ENCODE measurements at places on chromosomes 7 and 10.
A peak's percentile ranks its signal among the peaks of the same experiment; 100 is the strongest.

DNA sequence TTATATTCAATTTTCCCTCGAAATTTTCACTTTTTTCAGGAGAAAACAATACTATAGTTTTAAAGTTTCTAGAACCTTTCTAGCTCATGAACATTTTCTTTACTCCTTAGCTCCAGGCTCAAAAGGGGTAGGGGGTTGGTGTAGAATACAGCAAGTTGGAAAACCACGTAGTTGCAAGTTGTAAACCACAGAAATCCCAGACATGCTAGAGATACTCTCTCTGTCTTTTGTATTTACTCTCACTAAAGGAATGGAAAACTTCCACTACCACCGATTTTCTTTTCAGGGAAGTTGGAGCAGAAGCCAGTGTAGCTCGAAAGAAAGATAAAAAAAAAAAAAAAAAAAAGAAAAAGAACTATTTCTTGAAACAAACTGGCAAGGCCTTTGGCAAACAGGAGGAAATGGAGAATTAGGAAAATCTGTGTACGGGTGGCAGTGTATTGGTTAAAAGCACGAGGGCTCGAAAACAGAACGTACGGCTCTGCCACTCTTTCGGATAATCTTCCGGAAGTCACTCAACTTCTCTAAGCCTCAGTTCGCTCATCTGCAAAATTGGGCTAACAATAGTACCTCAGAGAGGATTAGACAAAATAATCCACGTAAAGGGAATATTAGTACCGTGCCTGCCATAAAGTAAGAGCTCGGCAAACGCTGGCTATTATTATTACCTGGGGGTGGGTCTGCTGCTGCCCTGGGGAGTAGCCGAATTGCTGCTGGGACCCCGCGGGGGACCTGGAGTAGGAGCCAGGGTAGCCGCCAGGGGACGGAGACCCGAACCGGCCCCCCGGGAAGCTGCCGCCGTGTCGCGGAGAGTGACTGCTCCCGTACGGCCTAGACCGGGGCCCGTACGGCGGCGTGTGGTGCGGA lies 628 bp downstream of the MPLKIP start:
- DNase-seq = no peak

- no peak for DNase-seq
Measured at GRCh38 chr10:46255801-46256747, 30.7 kb upstream of the ANTXRL start.

DNA sequence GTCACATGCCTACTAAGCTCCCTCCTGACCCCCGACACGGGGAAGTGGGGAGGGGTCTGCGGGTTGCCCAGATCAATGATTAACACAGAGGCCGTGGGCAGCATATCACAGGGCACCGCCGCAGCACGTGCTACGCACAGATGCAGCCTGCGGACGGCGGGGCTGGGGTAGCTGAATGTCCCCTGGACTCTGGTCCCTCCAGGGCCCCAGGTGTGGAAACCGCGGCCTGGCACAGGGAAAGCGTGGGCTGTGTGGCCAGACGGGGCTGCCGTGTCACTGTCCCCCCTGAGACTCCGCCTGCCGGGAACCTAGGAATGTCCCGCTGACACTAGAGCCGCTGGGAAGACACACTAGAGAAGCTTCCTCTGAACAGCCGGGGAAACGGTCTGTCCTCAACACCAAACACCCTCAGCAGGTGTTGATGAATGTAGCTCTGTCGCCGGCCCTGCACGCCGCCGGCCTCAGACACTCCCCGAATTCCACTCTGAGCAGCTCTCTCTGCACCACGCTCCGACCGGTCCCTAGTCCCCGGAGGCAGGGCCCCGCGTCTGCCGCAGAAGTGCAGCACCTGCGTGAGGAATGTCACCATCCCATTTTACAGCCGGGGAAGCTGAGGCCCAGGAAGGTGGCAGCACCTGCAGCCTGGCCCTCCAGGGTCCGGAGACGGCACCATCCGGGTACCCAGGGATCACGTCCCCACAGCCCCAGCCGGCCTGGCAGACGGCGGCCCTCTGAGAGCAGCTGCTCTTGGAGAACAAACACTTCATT lies 33.4 kb upstream of the PDGFA start:
- no peak for DNase-seq

DNA sequence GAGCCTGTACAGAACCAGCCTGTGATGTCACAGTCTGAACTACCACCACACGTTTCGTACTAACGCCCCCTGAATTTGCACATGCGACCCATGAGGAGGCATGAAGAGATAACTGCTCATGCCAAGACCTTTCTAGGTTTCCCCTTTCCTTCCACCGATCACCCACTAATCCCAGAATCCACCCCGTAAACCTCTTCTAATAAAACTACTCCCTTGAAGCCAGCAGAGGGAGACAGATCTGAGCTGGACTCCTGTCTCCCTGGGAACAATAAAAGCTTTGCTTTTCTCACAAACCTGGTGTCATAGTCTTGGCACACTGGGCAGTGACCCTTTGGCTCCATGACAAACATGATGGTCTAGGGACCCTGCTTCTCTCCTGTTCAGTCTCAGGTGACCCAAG lies 144.5 kb downstream of the FRMD4A start:
- DNase-seq = no peak

DNA sequence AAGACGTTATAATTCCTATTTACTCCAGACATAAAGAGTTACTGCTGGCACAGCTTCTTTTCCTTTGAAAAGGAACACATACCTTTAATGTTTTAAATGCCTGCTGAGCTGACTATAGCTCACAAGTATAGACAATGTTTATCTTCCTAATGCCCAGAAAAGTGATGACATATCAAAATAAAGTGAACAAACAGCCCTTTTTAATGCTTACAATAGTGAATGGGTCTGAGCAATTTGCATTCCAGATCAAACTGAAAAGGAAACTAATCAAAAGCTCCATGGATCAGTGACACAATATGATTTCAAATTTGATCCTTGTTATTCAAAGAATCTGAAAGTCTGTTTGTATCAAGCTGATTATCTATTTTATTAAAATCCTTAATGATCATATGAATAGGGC lies 233.6 kb upstream of the SEMA3E start:
- no peak for DNase-seq

- DNase-seq = no peak
Measured at GRCh38 chr10:91007655-91008054, 86.8 kb upstream of the ANKRD1 start.

GRCh38 chr10:10146604-10147003 lies 871.1 kb upstream of the CELF2 start:
- DNase-seq = no peak

DNA sequence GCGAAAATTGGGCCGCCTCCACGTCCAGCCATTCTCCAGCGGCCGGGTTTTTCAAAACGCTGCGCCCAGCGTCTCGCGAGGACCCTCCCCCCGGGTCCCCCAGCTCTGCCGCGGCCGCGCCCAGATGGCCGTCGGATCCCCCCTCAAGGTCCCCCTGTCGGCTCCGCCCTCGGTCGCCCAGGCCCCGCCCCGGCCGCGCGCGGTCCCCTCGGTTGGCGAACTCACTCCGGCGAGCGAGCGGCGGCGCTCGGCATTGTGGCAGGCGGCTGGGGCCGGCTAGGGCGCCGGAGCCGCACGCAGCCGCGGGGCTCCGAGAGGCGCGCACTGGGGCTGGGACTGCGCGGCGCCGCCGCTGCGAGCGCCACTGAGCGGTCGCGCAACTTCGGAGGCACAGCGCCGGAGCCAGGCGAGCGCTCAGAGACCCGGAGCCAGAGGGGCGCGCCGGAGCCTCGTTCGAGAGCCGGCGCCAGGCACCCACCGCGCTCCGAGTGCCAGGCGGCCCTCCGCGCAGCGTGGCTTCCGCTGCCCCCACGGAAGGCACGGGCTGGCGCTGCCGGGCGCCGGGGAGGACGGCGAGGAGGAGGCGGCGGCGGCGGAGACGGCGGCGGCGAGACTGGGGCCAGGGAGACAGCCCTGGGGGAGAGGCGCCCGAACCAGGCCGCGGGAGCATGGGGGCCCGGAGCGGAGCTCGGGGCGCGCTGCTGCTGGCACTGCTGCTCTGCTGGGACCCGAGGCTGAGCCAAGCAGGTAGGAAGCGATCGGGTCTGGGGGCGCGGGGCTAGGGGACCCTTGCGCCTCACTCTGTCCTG lies at the start of gene UNC5B:
Gene UNC5B, plus strand, starts transcription at position 253 of the 809 bp plus-strand sequence. Its CDS starts 416 bp downstream, at position 669.
- DNase-seq = peak; percentile 71

- no peak for DNase-seq
Measured at GRCh38 chr10:4623757-4624420, 202.1 kb upstream of the AKR1E2 start.

GRCh38 chr10:69769395-69769992 lies 32.2 kb upstream of the COL13A1 start:
- no peak for DNase-seq

DNA sequence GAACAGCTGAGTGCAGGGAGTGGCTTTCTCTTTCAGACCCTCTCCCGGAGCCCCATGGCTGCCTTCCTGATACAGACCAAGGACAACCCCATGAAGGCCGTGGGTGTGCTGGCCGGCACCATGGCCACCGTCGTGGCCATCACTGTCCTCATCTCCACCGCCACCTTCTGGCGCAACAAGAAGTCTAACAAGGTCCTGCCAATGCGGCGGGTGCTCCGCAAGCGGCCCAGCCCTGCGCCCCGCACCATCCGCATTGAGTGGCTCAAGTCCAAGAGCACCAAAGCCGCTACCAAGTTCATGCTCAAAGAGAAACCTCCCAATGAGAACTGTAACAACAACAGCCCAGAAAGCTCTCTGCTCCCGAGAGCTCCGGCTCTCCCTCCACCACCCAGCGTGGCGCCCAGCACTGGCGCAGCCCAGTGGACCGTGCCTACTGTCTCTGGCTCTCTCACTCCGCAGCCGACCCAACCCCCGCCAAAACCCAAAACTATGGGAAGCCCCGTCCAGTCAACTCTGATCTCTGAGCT lies 11.2 kb downstream of the LRIT2 start:
- no peak for DNase-seq

GRCh38 chr10:46317370-46317769 lies 30.6 kb downstream of the ANTXRL start:
- no peak for DNase-seq

DNA sequence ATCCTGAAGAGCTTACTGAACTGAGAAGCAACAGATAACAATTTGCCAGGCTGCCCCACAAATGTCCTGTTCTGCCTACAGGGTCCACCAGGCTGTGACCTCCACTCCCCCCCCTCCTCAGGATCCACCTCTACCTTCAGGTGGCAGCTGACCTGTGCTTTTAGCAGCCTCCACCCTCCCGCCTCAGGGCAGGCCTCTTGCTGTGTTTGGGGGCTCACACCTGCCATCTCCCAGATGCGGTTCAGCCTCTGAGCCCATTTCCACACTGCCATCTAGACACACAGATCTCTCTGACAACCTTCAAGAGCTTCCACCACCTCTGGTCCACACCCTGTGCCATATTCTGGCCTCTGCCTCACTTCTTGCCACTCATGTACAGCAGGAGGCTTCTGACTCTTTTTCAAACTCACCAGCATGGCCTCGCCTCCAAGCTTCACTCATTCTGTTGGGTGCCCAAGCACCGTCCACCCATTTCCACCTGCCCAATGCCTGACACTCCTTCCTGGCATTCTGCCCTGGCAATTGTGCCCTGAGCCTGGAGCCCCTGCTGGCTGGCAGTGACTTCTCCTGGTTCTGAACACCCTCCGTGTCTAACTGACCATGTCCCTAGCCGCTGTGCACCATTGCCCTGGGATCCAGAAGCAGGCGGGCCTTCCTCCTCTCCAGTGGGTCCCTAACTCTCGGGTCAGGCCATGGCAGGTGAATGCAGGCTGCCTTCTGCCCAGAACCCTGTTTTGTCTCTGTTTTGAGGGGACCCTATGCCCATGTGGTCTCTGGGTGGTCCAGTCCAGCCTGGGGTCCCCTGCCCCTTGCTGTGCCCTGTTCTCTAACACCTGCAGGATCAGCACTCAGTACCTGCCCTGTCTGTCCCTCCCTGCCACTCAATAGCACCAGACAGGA lies 18.5 kb downstream of the TMEM72 start:
- DNase-seq = no peak

DNA sequence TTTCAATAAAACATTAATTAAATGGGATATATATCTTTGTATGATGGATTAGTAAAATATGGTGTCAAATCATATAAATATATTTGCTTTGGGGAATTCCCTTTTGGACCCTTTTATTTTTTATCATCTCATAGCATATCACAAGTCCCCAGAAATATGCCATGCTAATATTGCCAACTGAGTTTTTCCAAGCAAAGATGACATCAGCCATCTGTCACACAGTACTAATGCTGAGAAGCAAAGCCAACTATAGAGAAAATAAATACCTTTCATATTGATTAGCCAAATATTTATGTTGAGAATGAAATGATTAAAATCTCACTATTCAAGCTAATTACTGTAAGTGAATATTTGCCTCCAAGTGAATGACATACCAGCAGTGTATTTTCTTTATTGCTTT lies 575.3 kb downstream of the ETV1 start:
- no peak for DNase-seq

GRCh38 chr7:32943252-32944030 lies 13.8 kb upstream of the FKBP9 start:
- no peak for DNase-seq

DNA sequence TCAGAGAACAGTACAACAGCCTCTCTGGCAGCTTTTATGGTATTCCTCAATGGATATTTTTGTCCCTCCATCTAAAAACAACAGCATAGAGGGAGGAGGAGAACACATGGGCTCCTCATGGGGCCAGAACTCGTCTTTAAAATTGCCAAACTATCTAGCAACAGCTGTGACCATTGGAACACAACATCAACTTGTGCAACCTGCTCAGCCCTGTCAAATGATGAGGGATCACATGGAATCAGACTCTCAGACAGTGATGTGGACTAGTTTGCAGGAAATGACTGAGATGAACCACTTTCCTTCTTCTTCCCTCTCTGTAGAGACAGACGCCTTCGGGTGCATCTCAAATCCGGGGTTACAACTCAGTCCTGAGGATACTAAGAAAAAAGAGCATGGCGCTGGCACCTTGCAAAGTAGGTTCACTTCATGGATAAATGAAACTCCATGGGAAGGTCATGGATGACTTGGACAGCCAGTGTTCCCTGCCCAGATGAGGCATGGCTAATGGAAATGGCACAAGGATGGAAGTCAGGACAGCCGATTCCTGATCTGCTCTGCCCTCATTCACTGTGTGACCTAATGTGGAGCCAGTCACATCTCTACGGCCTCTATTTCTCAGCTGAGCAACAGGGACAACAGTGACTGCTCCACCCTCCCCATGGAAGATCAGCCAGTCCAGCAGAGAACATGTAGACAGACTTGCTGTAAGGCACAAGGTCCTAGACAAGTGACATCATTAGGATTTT lies 24.6 kb upstream of the DGKI start:
- DNase-seq = no peak

GRCh38 chr10:25049966-25050365 lies 33.6 kb downstream of the THNSL1 start:
- DNase-seq = no peak

- no peak for DNase-seq
Measured at GRCh38 chr10:74675484-74675883, 150.9 kb upstream of the KAT6B start.

Data from cortex of kidney (tissue), 1 donor.